HL-60 (cell line): ENCODE measurements at places on chromosomes 2 and 18.

DNA sequence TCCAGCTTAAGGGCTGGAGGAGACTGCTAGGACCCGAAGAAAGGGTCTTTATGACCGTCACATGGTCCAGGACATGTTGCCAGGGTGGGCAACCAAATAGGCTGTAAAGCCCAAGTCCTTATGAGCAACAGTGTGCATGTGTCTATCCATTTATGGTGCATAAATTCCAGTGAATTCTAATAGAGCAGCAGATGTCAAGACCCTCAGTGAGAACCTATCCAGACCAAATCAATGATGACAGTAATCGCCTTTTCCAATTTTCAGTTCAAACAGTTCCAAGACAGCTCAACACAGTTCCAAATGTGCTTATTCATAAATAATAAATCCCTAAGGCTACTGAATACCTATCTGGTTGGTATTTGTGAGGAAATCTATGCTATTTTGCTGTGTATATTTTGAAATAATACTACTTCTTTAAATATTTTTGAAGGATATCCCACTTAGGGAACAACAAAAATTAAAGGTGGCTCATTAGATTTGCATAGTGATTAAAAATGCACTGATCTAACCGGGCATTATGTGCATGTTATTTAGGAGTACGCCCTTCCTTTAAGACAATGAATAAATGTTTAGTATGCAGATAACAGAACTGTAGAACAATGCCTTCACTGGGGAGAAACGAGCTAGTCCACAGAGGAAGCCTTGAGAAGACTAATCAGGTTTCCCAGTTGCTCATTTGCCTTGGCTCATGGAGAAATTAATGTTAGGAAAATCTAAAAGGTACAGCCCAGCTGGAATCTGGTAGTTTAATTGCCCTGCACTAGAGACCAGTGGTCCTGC, 519.5 kb upstream of the CHAC2 start:
- no peak for DNase-seq

- peak; percentile 60 for DNase-seq
Measured at GRCh38 chr18:61955644-61956043, 62.8 kb upstream of the RNF152 start.

GRCh38 chr18:36929601-36930000, 100.7 kb downstream of the KIAA1328 start:
- no peak for DNase-seq

GRCh38 chr2:70340761-70341476, 39.1 kb upstream of the FAM136A start:
- peak; percentile 47 for DNase-seq

DNA sequence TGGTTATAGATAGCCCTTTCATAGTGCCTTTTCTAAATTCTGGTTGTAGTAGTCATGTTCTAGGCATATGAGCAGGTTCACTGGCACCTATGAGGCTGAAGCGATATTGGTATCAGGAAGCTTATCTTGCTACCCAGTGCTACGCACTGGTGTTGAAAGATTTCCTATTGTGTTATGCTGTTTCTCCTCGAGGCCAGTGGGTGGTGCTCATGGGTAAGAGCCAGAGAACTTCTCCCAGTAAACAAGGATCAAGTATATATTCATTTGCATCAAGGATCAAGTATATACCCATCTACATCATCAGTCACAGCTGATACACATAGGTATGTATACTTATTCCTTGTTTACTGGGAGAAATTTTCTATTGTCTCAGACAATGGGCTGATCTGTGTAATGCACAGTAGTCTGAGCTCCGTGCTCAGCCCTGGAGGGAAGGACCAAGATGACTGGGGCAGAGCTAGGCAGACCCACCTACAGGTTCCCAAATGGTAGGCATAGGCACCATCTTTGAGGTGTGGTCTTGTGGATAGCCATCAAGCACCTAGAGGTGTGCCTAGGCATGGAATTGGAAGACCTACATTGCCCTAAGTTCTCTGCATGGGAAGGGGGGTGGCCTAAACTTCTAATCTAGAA, 101.2 kb upstream of the GALNT13 start:
- DNase-seq, result no peak

GRCh38 chr2:35548171-35548570, 807.4 kb upstream of the CRIM1 start:
- DNase-seq, result no peak

GRCh38 chr2:191441496-191442214, 196.5 kb downstream of the MYO1B start:
- no peak for DNase-seq

DNA sequence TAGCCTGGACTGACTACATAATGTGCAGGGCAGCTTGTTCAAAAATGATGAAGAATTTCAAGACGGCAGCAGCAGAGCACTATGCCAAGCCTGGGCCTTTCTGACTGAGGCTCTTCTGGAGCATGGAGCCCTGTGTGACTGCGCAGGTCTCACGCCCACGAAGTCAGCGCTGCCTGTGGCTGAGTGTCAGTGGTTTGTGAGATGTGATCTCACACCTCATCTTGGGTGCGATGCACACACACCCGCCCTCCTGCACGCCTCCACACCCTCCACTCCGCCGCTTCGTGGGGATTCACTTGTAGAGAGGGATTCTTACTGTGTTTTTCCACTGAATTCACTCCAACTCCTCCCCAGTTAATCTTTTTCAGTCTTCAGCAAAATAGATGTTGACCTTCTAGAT, 103.9 kb downstream of the VIT start:
- no peak for DNase-seq

- DNase-seq, result no peak
Measured at GRCh38 chr2:192127434-192127833, 67.3 kb downstream of the TMEFF2 start.
